ENCODE measurements at places on chromosomes 11 and 22.

DNA sequence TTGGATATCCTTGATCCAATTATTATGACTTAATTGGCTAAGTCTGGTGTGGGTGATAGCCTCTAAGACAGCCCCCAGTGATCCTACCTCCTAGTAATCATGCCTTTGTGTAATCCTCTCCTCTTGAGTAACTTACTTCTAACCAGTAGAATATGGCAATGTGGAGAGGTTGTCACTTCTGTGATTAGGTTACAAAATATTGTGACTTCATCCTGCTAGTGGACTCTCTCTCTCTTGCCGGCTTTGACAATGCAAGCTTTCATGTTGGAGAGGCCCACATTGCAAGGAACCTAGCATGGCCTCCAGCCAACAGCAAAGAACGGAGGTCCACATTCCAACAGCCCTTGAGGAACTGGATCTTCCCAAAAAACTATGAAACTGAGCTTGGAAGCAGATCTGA lies 19.5 kb downstream of the YPEL4 start:
- no peak for DNase-seq

GRCh38 chr11:77374108-77374507 lies 72.6 kb upstream of the GDPD4 start:
- DNase-seq: no peak

DNA sequence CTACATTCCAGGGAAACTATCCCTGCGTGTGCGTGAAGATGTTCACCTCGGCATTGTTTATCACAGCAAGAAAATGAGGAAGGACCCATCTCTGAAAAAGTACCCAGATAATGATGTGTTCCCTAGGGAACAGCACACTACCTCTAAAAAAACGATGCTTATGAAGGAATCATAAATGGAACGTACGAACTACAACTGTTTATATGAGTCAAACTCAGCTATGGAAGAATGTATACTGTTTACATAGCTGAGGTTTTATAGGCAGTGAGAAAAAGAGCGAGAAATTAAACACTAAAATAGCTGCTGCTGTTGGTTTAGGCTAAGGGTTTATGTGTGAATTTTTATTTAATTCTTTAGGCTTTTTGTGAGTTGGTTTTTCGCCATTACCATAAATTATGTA lies 48.9 kb downstream of the APOL1 start:
- DNase-seq: peak; percentile 61

DNA sequence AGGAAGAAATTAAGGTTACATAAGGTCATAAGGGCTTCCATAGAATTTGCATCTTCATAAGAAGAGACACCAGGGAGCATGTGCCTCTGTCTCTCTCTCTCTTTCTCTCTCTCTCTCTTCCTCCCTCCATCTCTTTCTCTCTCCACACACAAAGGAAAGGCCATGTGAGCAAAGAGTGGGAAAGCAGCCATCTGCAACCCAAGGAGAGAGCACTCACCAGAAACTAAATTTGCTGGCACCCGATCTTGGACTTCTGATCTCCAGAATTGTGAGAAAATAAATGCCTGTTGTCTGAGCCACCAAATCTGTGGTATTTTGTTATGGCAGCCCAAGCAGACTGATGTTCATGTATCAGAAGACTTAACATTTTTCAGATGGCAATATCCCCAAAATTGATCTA lies 6.4 kb upstream of the KRTAP5-10 start:
- no peak for DNase-seq

DNA sequence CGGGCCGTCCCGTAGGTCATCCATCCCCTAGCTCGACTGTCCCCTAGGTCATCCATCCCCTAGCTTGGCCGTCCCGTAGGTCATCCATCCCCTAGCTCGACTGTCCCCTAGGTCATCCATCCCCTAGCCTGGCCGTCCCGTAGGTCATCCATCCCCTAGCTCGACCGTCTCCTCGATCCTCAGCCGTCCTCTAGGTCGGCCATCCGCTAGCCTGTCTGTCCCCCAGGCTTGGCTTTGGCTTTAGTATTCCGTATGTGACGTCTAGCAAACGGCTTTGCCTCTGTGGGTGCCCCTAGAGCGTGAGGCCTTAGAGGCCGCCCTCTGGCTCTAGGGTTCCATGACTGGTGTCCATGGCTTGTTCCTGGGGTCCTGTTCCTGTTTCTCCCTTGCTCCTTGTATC lies 40.6 kb upstream of the BID start:
- no peak for DNase-seq

DNA sequence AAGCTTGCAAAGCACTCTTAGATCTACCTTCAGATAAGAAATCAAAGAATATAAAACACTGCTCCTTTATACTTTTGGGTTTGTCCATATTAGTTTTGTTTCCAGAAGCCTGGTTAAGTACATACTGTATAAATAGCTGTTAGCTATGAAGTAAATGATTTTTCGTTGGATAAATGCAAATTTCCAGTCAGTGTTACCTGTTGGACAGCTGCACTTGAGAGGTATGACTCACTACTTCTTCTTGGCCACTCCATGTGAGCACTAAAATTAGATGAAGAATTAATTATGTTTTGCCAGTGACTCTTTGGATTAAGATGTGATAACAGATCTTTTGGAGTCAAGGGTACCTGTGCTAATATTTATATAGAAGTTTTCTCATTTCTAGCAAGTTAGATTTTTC lies 9.5 kb upstream of the TSG101 start:
- DNase-seq: no peak

- no peak for DNase-seq
Observed at GRCh38 chr22:28143961-28144745, 225.1 kb upstream of the PITPNB start.

DNA sequence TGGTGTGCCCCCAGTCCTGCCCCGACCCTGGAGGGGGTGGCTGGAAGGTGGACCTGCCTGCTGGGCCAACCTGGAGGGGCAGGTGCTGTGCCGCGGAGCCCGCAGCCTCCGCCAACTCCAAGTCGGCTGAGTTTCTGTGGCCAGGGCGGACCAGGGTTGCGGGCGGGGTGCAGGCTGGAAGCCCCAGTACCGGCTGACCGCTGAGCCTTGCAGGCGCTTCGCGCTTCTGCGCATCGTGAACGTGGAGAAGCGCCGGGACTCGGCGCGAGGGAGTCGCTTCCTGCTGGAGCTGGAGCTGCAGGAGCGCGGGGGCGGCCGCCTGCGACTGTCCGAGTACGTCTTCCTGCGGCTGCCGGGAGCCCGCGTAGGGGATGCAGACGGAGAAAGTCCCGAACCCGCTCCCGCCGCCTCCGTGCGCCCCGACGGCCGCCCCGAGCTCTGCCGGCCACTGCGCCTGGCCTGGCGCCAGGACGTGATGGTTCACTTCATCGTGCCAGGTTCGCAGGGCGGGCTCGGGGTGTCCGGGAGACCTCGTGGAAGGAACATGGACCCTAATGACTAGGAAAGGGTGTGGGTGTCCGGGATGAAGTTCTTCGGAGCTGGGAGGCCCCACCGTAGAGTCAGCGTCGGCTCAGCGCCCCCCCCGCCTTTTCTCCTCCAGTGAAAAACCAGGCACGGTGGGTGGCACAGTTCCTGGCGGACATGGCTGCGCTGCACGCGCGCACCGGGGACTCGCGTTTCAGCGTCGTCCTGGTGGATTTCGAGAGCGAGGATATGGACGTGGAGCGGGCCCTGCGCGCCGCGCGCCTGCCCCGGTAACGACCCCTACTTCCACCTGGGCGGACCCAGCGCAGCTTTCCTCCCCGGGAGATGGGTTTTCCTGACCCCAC lies 10.2 kb downstream of the B4GALNT4 start:
- no peak for DNase-seq

DNA sequence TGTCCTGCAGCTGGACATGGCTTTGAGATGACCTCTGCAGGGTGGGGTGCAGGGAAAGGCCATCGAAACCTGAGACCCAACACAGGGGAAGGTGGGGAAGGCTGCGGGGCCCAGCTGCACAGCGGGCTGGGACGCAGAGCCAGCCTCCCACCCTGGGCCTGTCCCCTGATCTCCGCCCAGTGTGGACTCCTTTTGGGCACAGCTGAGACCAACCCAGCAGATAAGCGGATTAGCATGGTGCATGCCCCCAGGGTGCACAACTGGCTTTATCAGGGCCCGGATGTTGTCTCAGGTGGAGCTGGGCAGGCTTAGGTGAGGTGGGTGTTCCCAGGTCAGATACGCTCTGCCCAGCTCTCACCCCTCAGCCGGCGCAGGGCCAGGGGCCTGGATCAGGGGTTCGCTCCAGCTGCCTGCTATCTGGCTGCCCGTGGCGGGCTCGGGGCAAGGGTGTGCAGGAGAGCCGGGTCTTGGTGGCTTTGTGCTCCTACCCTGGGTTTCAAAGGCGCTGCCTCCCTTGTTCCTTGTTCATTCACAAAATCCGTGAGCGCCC lies 28.1 kb upstream of the MUC5AC start:
- no peak for DNase-seq

DNA sequence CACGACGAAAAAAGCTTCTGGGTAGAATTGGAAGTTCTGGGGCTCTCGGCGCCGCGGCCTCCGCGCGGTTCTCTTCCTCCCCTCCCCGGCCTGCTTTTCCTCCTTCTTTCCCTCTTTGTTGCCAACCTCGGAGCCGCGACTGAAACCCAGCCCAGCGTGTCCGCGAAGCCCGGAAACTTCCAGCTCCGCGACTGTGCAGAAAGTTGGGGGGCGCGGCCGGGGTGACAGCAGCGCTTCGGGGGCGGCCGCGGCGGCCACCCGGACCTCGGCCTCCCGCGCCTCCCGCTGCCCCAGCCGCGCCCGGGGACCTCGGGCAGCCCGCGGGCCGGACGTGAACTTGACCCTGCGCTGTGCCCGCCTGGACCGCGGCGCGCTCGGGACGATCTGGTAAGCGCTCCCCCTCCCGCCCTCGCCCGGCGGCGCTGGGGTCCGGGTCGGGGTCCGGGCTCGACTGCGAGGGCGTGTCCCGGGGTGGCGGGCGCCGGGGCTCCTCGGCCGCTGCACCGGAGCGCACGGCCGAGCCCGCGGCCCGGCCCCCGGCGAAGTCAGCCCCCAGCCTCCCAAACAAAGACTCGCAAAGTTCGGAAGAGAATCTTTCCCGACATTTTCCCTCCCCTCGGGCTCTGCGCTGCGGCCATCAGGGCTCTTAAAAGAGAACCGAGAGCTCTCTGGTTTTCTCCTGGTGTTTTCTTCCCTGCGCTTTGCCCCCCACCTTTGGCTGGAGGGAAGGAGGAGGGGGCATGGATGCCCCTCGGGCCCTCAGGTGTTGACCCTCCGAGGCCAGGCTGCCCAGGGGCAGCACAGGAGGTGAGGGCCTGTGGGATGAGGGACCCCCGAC lies 67.9 kb upstream of the WNT7B start:
- DNase-seq: no peak

All from fibroblast of skin of left quadriceps (primary cell).